ENCODE measurements at places on chromosomes 6 and 20. TPM values are rescaled to one million over a fixed set of nuclear protein-coding genes. Genes with fewer than 3 reads are reported as not detected.

DNA sequence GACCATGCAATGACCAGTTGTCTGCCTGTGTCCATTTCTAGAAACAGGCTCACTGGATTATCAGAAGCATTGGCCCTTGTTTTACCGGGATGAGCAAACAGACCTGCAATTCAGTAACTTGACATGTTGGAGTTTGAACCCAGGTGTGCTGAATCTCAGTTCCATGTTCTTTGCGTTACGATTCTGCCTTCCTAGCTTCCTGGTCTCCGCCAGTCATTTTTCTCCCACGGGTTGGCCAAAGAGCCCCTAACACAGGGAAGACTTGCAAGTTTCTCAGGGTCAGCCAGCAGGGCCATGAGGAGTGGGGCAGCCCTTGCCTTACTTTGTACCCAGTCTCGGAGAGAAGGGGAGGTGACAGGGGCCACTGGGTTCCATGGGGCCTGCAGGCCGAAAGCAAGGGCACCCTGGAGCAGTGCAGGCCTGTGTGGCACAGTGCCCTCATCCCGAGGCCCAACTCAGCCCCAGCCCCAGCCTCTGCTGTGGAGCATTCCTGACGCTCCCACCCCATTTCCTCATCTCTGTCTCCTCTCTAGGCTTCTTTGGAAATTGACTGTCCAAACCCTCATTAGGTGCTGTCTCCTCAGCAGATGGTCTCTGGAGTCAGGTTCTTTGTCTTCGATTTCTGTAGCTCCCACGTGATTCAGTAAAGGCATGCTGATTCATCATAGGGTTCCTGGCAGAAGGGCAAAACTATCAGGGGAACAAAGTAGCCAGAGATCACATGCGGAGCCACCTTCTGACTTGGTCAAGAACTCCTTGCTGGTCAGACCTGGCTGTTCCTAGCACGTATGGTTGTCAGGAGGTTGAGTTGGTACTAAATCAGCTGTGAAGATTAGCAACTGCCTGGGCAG, 23.6 kb downstream of the CDS2 start:
- DNase-seq, result no peak

DNA sequence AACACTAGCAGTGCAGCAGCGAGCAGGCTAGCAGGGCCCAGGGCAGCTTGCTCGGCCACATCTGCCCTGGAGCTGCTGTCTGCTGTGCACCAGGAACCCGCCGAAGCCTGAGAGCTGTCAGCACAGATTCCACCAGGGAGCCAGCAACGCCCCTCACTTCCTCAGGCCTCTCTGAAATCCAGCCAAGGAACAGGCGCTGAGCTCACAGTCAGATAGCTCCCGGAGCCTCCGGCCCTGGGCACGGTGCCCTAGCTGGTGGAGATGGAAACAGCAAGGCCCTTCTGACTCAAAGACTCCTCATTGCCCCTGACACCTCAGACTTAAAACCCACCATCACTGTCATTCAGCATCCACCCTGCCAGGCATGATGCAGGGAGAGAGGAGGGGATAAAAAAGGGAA, 839.4 kb downstream of the MAFB start:
- DNase-seq, result peak; percentile 84

- DNase-seq, result no peak
Observed at GRCh38 chr20:37627767-37628130, 66.1 kb upstream of the CTNNBL1 start.

DNA sequence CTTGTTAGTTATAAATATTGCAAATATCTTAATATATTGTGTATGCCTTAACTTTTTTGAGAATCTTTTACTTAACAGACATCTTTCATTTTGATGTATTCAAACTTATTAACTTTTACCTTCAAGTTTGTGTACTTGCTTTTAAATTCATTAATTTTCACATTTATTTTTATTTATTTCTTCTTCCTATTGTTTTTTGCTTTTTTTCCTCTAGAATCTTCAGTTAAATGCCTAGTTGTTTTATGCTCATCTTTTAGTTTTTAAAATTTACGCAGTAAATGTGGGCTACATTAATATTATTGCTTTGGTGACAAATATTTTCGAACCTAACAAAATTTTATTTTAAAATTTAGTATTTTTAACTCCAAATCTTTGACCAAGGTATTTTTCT, 89.0 kb downstream of the TNFAIP3 start:
- no peak for DNase-seq

- DNase-seq, result no peak
Observed at GRCh38 chr6:80280262-80281010, 174.0 kb downstream of the BCKDHB start.

GRCh38 chr6:13252790-13253189, 75.5 kb downstream of the TBC1D7 start:
- DNase-seq, result peak; percentile 53

- no peak for DNase-seq
Observed at GRCh38 chr6:11209369-11209768, 23.1 kb downstream of the NEDD9 start.

The STMND1 gene
- polyA plus RNA-seq, result 0.11 TPM

The UBE3D gene
- polyA plus RNA-seq, result 9.0 TPM

DNA sequence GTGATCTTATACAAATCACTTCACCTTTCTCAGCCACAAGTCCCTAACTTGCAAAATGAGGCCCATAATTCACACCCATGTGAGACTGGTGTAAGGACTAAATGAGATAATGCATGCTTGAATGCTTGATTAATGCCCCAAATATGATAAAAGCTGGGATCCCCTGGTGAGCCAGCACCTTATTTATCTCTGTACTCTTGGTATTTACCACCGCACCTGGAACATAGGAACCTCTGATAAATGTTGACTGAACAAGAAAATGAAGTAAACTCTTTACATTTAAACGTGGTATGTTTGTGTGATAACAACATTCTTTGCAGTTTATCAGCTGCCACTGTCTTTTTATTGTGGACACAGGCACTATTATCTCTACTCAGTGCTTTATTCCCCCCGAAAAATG, 2.5 kb upstream of the APOBEC2 start:
- DNase-seq, result no peak
